ENCODE measurements at places on chromosomes 2 and 18.

GRCh38 chr2:98065808-98066207 is 21.2 kb upstream of the VWA3B start:
- no peak for DNase-seq

DNA sequence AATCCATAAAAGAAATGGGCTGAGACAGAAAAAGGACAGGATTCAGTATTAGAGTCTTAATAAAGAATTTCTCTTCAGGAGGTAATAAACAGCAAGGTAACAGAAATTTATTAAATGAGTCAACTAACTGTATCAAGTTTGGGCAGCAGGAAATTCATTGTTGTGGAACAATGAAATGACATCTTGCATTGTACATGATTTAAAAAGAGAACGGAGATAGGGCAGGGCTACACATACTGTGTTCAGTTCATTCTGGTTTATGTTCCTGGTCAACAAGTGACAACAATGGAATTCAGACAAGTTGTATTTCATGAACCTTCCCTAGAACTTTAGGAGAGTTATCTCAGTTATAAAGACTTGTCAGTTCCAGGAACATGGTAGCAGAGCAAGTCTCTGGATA is 961.3 kb downstream of the SOCS6 start:
- DNase-seq = no peak

DNA sequence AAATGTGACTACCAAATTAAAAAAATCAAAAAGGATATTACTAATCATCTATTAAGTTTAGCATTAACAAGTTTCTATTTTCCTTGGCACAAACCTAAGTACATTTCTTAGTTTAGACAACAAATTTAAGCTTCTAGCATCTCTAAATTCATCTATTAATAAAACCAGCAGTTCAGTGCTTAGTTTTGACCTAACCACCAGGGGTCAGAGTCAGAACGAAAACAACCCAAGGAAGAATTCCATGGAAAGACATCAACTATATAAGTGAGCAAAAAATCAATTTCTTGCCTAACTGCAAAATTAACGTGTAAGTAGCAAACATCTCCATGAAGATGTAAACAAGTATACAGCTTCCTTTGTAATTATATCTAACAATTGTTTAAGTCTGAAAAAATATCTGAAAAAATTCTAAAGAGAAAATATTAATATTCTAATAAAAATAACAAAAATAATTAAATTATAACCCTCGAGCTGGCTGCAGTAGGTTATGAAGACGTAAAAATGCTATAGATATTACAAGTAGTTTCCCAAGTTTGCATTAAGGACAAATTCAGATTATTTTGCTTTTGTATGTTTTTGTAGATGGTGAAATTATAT is 83.7 kb downstream of the CERKL start:
- no peak for DNase-seq

GRCh38 chr2:168169097-168169745 is 78.2 kb downstream of the STK39 start:
- no peak for DNase-seq

DNA sequence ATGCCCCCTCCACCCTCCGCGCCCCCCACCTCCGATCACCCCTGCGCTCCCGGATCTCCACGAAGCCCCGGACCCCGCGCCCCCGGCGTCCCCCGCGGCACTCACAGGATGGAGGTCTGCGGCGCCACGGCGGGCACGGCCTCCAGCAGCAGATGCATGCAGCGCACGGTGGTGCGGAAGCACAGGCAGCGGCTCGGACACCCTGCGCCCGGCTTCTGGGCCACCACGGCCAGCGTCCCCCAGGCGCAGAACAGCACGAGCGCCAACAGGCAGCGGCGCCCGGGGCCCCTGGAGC is 217 bp downstream of the PXDN start:
- no peak for DNase-seq

- DNase-seq = no peak
These were observed 901 bp downstream of the FEZ2 start for GRCh38 chr2:36597003-36597531.

DNA sequence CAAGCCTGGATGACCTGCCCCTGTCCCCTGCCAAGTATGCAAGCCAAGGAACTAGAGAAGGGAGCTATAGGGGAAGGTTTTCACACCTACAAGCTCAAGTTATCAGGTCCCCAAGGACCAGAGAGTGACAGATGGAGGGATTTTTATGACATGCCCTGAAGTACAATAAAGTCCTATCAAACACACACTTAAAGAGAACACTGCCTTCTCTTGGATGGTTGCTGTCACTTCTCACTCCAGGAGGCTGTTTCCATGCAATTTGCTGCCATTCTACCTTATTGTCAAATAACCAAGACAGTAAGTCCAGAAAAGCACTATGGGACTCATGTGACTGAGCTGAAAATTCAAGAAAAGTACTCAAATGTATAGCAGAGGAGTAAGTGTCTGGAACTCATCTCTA is 76.6 kb upstream of the DDX18 start:
- DNase-seq = no peak

- DNase-seq = no peak
These were observed 148.5 kb downstream of the NEDD4L start for GRCh38 chr18:58192519-58192918.

- DNase-seq = no peak
These were observed 13.9 kb downstream of the ZAP70 start for GRCh38 chr2:97727296-97727695.

- no peak for DNase-seq
These were observed 62.6 kb downstream of the DNMT3A start for GRCh38 chr2:25279091-25279651.

DNA sequence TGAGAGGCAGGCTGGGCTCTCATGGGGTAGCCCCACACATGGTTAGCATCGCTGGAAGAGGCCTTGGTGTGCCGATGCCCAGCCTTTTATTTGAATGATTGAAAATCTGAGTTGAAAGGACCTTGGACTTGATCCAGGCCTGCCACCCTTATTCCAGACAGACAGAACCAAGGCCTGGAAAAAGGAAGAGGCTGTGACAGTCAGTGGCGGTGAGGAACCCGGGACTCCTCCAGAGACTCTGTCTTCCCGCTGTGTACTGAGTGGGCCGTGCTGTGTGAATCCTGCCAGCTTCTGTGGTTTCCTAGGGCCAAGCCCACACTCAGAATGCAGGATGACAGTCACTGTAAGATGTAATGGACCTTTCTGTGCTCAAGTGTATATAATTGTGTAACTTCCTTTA is 218.5 kb downstream of the LDLRAD4 start:
- no peak for DNase-seq

- DNase-seq = no peak
These were observed 217.5 kb downstream of the TGIF1 start for GRCh38 chr18:3667255-3668137.
